NCI-H2107 (cell line): ENCODE measurements at places on chromosomes 11 and 22.

DNA sequence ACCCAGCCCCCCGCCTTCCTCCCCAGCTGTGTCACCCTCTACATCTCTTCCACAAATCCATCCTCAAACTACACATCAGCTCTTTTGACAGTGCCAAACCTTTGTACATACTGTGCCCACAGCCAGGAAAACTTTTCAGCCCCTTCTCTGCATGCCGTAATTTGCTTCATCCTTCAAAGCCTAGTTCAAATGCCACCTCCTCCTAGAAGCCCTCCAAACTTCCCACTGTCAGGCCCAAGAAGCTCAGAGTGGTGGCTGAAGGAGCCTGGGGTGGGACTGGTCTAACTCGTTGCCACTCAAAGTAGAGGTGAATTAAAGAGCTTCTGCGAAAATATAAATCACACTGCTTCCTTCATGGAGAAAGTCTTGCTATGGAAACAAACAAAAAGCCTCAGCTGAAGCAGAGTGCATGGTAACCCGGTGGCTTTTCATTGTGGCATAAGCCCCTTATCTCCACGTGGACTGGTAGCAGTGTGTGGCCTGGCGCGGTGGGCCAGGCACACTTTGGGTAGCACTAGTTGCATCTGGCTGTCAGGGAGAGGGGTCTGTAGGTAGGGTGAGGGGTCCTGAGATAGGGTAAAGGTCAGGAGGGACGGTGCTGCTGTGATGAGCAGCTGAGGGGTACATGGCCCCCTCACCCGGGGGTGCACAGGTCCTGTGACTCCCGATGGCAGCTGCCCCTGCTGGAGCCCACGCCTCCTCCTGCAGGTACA lies 76.9 kb downstream of the MYO7A start:
- DNase-seq = no peak

- no peak for DNase-seq
Observed at GRCh38 chr22:20305894-20306645, 13.8 kb downstream of the DGCR6L start.

DNA sequence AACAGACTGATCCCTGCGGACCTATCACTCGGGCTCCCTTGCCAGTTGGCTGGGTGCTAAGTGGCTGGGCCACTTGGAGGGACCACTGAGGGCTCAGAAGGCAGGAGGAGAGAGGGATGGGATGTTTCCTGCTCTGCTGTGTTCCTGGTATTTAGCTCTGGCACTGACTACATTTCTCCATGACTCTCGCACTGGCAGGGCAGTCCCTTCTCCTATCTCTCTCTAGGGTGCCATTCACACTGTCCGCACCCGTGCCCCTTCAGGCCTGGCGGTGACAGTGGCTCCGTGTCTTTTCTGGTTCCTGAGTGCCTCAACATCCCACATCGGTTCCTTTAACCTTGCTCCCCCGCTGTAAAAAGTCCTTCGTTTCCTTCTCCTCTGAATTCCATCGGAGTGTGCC lies 31.6 kb upstream of the CECR2 start:
- no peak for DNase-seq

GRCh38 chr11:102391549-102392237 lies 44.7 kb downstream of the BIRC2 start:
- no peak for DNase-seq

DNA sequence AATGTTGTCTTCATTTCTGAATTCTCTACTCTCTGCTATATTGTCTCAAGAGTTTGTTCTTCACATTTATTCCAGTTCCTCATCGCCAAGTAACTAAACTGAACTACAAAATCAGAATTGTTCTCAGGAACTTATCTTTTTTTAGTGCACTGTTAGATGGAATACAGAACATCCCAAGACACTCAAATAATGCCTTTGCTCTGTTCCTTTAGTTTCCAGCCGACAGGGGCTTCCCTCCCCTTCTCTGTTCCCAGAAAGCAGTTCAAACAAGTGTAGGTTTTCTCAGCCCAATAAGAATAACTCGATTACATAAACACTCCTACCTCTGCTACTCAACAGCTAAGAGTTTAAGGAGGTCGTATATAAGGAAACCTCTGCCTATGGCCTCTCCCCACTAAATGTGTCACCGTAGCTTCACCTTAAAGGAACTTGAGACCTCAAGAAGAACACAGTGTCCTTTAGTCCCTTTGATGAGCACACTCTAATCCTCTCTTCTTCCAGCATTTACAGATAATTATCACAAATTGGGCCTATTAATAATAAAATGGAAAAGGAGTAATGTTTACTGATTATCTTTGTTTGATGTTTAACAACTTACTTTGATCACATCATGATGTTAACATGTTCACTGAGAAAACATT lies 6.9 kb downstream of the POU2AF3 start:
- DNase-seq = no peak

DNA sequence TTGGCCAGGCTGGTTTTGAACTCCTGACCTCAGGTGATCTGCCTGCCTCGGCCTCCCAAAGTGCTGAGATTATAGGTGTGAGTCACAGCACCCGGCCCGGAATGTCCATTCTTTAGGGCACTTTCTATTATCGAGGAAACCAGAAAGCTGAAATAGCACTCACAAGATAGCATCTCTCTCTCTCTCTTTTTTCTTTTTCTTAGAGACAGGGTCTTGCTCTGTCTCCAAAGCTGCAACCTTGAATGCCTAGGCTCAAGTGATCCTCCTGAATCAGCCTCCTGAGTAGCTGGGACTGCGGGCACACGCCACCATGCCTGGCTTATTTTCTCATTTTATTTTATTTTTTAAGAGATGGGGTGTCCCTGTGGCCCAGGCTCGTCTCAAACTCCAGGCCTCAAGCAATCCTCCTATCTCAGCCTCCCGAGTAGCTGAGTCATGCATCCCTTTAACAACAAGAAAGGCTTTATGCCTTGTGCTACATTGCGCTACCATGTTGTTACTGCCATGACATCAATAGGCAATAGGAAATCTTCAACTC lies 7.2 kb upstream of the EED start:
- no peak for DNase-seq

DNA sequence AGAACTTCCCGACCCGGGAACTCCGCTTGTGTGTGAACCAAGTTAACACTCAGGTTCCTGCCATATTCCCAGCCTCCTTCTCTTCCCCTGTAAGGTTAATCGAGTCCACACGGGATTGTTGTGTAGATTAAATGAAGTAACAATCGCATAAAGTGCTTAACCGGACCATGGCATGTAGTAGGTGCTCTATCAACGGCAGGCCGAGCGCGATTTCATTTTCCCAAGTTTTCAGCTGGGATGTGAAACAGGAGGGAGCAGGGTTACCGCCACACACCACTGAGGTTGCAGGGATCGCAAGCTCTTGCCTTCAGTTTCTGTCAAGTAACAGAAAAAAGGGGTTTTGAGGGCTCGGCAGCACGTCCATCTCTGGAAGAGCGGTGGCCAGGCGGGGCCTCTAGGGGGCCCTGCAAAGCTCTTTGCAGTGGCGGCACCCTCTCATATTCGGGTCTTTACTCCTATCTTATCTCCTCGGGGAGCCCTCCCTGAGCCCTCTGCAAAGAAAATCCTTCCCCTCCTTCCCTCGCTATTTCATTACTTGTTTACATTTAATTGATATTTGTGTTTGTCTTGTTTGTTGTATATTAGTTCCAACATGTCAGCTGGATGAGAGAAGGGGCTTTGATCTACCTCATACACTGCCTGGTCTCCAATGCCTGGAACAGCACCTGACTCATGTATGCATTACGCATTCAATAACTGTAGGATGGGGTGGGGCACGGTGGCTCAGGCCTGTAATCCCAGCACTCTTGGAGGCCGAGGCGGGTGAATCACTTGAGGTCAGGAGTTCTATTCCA lies 816 bp upstream of the PLEKHA7 start:
- no peak for DNase-seq

GRCh38 chr11:73454987-73455386 lies 78.8 kb downstream of the RELT start:
- no peak for DNase-seq

DNA sequence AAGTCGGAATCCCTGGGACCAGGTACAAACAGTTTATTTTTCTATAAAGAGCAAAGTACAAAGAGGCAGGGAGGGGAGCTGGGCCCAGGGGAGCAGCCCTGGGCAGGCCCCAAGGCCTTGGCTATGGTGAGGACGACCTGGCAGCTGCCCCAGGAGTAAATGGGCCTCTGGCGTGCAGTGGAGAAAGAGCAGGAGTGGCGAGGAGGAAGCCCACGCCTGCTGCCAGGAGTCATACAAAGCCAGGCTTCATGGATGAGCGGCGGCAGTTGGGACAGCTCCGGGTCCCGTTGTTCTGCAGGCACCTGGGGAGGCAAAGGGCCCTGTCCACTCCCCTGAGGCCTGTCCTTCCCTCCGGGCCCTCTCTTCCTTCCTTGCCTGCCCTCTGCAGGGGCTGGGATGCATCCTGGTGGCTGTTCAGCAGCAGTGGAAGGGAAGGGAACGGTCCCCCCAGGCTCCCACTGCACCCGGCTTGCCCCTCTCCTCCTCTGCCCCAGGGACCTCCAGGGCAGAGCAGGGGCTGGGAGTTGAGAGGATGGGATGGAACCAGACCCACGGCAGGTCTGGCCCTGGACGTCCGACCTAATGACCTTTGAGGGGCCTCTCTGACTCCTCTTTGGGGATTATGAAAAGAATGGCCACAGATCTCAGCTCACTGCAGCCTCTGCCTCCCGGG lies 11.1 kb downstream of the RAPSN start:
- DNase-seq = no peak

DNA sequence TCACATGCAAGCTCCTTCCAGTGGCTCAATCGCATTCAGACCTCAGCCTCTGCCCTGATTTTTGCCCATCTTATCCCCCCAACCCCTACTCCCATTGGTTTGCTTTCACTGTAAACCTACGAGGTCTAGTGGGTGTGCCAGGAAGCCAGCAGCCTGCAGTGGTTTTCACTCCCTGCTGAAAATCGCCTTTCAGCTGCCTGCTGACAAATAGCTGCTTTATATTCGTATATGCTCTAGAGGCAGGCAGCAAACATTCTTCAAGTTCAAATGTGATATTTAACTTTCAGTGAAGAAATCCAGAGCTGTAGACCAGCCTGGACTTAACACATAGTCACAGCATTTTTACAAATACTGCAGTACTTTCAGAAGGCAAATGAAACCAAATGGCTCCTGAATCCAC lies 92.8 kb upstream of the APOA1 start:
- no peak for DNase-seq
